ENCODE measurements at places on chromosomes 16 and 17.

DNA sequence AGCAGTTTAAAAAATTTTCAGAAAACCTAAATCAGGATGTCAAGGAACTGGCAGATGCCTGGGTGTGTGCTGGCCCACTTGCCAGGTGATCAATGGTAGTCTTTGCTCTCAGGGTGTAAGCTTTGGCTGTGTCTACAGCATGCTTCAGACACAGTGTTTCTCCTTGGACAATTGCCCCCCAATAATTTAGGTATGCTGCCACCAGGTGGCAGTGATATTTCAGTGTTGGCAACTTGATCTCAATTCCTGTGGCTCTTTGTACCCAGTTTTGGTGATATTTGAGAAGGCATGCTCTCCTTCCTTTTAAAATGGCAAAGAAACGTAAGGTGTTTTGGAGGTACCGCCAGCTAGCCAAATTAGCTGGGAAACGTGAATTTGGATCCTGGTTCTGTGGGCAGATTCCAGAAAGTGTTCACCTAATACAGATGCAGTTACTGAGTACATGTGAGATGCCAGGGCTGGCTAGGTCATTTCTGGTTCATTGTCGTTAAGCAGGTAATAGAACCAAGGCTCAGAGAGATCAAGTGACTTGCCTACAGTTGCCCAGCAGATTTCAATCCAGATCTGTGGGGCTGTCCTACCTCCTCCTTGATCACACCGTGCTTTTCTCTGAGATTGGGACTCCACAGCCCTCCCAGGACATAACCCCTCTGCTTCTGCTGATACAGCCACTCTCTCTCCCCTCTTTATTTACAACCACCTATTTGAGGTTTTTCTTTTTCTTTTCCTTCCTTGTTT is 155.6 kb upstream of the PLCG2 start:
- no peak for DNase-seq

- DNase-seq = no peak
Measured at GRCh38 chr17:2598166-2598565, 4.7 kb downstream of the PAFAH1B1 start.

GRCh38 chr17:81577278-81578000 is 25.3 kb upstream of the FAAP100 start:
- no peak for DNase-seq

DNA sequence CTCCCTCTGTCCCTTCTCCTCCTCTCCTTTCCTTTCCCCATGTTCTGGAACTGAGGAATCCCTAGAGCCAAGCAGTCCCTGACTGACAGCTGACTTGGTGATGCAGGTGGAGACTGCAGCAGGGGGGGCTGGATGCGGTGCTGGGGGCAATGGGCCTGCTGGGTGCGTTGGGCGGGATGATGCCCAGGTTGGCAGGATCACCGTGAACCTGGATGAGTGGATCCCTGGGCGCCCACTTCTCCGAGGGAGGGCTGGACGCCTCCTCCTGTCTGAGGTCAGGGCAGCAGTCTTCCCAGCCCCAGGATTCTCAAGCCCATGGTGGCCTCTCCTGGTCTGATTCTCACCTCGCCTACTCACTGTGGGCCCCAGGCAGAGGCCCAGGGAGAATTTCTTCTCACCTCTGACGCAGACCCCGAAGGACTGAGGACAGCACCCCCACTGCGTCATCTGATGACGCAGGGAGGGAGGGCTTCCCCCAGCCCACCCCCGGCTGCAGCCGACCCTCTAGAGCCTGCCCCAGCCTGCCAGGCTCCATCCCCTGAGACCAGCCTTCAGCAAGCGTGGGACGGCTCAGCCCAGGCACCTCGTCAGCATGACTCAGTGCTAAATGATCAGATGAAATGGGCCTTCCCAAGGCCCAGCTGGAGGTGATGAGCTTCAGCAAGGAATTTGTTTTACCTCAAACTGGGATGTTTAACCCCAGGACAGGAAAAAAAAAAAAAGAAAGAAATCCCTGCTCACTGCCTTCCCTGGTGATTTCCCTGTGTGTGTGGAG is 188.0 kb upstream of the TNRC6C start:
- no peak for DNase-seq

- no peak for DNase-seq
Measured at GRCh38 chr17:75551266-75551665, 25.8 kb downstream of the LLGL2 start.

- no peak for DNase-seq
Measured at GRCh38 chr17:35144840-35145239, 2.7 kb upstream of the NLE1 start.

DNA sequence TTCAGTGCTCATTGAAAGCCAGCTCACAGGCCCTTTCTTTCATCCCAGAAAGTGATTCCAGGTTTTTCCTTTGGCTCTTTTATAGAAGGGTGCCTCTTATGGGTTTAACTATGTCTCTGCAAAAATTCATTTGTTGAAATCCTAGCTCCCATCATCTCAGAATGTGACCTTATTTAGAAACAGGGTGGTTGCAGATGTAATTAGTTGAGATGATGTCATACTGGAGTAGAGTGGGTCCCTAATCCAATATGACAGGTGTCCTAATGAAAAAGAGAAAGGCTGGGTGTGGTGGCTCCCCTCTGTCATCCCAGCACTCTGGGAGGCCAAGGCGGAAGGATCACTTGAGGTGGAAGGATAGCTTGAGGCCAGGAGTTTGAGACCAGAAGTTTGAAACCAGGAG is 64.2 kb upstream of the FAM20A start:
- no peak for DNase-seq

DNA sequence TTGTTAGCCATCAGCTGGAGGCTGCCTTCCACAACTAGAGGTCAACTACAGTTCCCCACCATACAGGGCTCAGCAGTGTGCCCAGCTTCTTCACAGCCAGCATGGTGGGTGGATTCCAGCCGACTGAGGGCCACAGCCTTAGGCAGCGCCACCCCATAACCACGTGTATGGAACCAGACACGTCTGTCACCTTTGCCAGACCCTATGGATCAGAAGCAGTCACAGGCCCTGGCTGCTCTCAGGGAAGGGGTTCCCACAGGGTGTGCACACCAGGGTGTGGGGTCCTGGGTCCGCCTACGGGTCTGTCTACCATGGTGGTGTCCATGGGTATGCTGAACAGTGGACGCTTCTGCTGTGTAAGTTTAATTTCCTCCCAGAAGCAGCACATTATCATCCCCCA is 265.0 kb upstream of the FOXF1 start:
- no peak for DNase-seq

DNA sequence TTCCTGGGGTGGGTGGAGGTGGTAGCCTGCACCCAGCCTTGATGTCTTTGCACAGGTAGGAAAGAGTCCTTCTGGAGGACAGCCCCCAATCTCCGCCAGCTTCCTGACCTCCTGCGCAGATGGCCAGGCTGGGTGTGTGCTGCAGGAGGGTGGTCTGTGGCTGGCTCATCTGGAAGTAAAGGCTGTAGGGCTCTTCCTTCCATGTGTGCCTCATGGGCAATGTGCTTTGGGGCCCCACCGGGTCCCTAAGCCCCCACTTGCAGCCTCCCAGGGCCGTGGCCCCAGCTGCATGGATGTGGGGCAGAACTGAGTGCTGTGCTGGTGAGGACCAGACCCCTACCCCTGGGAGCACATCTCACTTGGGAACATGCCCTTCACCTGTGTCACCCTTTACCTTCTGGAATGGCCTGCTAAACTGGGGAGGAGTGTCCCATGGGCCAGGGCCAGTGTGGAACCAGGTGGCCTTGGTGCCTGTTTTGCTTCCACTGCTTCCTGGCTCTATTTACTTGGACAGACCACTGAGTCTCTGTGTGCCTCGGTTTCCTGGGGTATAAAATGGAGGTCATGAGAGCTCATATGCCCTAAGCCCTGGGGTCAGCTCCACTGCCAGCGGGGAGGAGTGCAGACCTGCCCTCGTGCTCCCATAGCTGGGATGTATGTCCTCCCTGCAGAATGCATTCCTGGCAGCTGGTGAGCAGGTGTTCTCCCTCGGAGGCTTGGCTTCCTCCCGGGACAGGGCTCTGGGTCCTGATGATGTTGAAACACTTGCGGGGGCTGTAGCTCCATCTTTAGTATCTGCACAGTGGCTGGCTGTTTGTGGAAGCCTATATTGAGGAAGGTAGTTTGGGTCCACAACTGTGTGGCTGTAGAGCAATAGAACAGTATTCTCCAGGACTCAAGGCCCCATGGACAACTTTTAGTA is 18.0 kb downstream of the MPRIP start:
- DNase-seq = no peak

DNA sequence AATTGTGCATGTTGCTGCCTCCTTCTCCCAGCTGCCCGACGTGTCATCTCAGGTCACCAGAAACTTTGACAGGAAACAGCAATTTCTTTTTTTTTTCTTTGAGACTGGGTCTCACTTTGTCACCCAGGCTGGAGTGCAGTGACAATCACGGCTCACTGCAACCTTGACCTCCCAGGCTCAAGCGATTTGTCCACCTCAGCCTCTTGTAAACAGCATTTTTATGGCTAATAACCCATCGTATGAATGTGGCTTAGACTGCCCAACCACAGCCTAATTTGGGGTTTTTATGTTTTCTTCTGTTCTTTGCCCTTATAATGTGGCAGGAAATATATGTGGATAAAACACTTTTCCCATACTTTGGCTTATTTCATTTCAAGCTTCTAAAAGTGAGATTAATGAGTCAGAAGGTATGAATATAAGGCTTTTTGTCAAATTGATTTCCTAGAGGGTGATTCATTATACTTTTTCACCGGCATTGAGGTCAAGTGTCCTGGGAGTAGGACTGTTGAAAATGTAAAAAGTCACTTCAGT is 31.0 kb upstream of the SLC5A10 start:
- DNase-seq = no peak

DNA sequence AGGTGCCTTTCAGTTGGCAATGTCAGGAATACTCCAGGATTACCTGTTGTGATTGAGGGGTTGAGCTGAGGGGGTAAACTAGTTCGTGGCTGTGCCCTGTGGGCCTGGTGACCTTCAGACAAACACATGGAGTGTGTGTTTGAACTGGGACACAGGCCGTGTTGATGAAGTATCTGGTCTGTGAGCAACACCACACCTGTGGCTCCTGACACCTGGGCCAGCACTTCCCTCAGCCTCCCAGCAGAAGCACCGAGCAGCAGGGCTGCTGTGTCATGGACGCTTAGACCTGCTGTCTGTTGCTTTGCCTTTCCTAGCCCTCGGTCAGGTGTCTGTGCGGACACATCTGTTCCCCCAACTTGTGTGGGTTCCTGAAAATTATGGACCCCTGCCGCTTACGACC is 82.9 kb downstream of the KSR1 start:
- DNase-seq = no peak

GRCh38 chr17:42817866-42818265 is 6.2 kb downstream of the BECN1 start:
- no peak for DNase-seq

DNA sequence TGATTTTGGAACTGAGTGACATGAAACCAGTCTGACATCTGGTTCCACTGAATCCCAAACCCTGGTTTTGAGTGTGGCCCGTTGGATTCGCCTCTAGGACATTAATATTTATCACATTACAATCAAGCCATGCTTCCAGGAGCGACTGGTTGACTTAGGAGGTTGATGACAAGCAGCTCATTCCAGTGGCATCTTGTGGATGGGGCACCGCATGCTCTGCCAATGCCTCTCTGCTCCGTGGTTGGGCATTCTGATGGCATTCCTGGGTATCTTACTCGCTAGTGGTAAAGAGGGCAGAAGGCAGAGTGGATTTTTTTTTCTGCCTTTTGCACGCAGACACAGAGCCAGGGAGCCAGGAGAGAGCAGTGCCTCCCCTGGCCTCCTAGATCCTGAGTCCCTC is 31.4 kb downstream of the CACNG4 start:
- no peak for DNase-seq

DNA sequence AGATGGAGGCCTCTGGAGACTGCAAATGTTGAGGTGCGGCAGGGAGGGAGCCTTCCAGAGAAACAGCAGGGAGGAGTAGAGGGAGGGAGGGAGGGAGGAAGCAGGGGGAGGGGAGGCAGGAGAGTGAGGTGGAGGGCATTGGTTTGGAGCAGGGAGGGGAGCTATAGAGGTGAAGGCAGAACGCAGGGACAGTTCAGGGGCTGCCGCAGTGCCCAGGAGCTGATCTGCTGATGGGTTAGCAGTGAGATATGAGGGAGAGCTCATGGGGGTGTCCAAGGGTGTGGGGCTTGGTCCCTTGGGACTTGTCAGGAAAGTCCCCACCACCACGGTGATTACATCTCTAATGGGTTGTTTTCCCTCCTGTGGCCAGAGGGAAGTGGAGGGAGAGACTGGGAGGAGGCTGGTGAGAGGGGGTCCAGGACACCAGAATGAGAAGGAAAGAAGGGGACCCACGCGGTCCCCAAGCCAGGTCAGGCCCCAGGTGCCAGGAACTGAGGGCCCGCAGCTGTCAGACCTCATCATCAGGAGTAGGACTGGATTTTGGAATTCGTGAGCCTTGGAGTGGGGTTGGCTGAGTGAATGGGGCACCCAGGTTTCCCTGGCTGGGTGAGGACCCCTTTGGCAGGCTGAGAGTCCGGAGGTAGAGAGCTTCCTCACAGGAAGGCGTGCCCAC is 11.2 kb downstream of the CA4 start:
- no peak for DNase-seq

DNA sequence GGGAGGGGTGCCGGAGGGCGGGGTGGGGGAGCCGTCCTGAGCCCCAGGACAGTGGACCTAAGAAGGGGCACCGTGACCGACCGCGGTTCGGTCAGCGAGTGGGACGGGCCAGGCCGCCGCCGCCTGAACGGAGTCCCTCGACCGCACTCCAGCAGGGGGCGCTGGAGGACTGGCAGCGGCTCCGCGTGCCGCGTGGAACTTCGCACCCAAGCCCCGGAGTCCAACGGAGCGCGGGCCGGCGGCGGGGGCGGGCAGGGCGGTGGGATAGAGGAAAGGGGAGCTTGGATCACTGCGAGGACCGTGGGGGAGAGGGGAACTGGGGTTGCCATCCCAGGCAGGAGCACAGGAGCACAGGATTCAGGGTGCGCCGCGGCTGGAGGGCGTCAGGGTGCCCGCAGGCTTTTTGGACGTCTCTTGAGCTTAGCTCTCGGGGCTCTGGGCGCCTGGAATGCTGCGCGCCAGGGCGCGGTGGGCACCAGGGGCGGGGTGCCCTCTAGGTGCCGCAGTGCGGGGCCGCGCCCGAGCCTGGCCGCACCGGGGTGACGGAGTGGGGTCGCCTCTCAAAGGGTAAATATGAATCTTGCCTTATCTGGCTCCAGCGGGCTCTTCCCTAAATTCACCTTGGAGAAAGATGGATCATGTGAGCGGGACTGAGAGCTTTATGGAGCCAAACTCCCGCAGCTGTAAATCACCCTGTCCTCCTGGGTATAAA is 379 bp upstream of the OTOP2 start:
- no peak for DNase-seq

GRCh38 chr16:47142821-47143676 is 696 bp downstream of the NETO2 start:
- peak; percentile 46 for DNase-seq

GRCh38 chr16:49660626-49661025 is 195.3 kb downstream of the ZNF423 start:
- no peak for DNase-seq

GRCh38 chr16:20380782-20381181 is 23.8 kb downstream of the PDILT start:
- no peak for DNase-seq

DNA sequence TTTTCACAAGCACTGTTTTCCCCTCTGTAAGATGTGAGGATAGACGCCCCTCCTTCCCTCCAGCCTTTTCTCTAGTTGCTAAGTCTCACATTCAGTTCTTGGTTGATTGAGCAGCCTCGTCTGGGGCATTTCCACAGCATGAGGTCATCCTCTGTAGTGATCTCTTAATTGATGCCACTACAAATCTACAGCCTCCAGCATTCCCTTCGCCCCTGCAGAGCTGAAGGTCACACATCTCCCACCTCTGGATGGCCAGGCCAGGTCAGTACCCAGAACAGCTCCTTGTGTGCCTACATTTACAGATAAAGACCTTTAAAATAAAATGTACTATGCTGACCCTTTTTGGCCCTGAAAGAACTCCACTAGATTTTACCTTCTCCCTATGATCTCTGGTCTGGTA is 32.5 kb upstream of the CDH11 start:
- no peak for DNase-seq

- DNase-seq = no peak
Measured at GRCh38 chr16:73735954-73736353, 560.7 kb upstream of the PSMD7 start.

Measured in NCI-H2107 (cell line).